ENCODE measurements at places on chromosomes 3 and 15. TPM values are rescaled to one million over a fixed set of nuclear protein-coding genes. Genes with fewer than 3 reads are reported as not detected.

The ALDH1A3 gene
- total RNA-seq: 14.5 TPM

The ADAMTS17 gene
- 0.09 TPM for total RNA-seq

The APOD gene
- 1.2 TPM for total RNA-seq

The CACNA2D3 gene
- total RNA-seq: 0.16 TPM

The OXTR gene
- total RNA-seq: 10.8 TPM

The CFAP100 gene
- not detected for total RNA-seq

The TMEM212 gene
- not detected for total RNA-seq

The ATP13A4 gene
- total RNA-seq: not detected

The EXD1 gene
- total RNA-seq: not detected

The SYNPR gene
- not detected for total RNA-seq

The SIDT1 gene
- total RNA-seq: 0.46 TPM
